Mesendoderm (in vitro differentiated cells): ENCODE measurements at places on chromosomes 7 and 10.

DNA sequence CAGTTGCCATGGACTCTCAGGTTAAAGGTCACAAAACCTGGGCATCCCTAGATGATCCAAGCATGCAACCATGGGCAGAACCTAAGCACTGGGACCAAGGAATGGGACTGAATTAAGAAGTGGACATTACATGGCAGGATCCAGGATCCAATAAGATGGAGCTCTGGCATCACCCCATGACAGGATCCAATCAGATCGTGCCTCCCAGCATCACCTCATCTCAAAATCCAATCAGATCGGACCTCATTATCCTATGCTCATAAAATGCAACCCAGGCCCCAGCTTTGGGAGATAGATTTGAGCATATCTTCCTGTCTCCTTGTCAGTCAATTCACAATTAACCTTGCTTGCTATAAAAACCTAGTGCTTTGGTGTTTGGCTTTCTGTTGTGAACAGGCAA, 616.1 kb downstream of the PARD3 start:
- peak; percentile 53 for DNase-seq

DNA sequence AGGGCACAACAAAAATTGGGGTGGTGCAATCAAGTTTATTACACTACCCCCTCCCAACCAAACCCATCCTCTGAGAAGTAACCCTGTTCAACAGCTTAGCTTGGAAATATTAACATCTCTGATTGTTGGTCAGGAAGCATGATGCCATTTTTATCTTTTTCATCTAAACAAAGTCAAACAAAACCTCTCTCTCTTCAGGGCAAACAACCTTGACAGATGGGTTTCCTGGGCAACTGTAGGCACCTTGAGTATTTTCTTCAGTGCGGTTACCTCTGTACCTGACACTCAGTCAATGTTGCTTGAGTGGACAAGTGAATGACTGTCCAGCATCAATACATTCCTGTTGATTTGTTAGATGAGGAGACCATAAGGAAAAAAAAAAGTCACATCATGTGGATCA, 183.6 kb downstream of the NRP1 start:
- DNase-seq = no peak

DNA sequence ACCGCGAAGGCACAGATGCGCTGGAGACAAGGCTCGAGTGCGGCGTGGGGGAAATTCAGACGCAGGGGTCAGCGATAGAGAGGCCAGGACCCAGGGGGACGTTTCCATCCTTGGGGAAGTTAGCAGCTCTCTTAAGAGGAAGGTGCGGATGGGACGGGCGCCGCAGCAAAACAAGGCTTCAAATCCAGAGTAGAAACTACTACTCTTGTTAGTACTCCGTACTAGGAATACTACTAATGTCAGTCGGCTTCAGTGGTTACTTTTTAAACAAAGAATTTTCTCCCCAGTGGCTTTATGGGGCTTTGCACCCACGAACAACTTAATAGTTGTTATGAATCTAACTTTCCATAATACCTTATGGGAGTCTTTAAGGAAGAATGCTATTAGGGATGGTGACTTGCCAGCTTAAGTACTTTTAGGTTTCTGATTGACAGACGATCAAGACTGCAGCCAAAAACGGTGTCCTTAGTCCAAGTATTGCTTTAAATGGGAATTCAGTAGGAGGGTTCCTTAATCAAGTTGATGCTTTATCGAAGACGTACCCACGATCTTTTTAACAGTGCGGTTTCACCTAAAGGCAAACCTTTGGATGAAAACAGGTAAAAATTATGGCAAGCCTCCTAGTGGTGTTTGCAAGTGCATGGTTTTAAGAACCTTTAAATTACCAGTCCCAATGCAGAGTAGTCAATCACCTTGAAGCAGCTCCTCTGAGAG, 812 bp upstream of the IDE start:
- peak; percentile 44 for DNase-seq

DNA sequence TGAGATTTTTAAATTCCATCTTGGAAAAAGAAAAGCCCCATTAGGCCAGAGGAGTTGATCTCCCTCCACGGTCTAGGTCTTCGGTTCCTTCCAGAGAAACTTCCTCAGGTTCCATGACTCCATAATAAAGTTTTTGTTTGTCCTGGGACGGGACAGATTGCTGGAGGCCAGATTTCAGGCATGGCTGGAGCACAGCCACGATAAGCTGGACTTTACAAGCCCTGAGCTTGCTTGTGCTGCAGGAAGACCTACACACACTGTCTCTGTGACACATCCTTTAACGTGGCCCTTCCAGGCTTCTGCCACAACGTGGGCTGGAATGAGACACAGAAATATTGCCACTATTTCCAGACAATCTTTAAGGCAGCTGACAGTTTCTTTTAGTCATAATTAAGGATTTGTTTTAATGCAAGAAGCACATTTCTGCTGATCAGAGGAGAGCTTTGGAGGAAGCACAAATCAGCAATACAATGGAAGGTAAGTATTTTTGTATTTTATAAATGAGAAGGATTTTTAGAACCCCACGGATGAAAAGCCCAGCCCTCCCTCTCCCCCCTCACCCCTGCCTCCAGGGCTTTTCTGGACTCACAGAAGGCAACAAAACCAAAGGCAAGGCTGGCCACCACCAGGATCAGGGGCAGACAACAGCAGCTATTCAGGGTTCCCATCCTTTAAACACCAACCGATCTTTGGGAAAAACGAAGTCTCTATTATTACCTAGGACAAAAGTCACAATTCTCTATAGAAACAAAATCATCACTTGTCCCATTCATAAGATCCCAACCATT, 6.5 kb downstream of the CTBP2 start:
- no peak for DNase-seq

DNA sequence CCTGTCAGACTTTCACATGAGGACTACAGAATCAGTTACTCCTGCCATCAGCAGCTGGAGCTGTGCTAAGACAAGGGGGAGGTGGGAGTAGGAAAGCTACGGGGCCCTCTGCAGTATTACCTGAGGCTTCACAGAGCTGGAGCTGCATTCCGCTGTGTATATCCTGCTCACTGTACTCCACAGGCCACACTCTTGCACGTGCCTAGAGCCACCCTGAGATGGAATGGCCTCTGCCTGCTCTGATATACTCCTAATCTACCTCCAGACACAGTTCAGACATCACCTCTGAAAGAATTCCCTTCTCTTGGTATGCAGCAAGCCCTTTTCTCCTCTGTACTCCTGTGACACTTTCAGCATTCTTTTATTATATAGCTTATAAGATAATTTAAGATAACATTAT, 34.8 kb downstream of the TRDMT1 start:
- DNase-seq = no peak

- DNase-seq = no peak
These were observed 151.5 kb downstream of the JAZF1 start for GRCh38 chr7:28029051-28029450.

DNA sequence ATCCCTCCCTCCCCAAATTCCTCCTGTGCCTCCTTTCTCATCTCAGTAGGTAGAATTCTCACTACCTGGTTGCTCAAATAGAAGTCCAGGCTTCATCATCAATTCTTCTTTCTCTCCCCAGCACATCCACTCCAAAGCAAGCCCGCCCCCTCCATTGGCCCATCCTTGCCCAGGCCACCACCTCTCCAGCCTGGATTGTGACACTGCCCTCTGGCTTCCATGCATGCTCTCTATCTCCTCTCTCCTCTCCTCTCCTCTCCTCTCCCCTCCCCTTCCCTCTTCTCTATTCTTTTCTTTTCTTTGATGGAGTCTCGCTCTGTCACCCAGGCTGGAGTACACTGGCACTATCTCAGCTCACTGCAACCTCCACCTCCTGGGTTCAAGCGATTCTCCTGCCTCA, 144.9 kb downstream of the UBE2H start:
- peak; percentile 63 for DNase-seq

DNA sequence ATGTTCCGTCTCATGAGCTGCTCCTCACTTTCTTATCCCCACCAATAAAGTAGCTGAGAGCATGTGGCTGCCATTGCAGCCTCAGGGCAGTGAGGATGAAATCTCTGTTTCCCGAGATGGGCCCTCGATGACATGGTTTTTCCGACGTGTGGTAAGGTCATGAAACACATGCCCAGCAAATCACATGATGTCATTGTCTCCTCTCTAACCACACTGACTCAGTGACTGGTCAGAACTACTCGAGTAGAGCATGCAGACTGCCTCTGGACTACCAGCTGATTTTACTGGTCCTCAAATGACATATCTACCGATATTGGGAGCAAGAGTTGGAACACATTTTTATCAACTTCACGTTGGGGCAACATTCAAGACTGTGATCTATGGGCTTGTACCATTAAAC, 786.1 kb downstream of the CNTNAP2 start:
- DNase-seq = peak; percentile 2

- no peak for DNase-seq
These were observed at the start of gene TUBAL3 for GRCh38 chr10:5404208-5405041. TSS of gene TUBAL3 (minus strand) at chr10:5404828. CDS start at chr10:5404792, 36 bp downstream.

DNA sequence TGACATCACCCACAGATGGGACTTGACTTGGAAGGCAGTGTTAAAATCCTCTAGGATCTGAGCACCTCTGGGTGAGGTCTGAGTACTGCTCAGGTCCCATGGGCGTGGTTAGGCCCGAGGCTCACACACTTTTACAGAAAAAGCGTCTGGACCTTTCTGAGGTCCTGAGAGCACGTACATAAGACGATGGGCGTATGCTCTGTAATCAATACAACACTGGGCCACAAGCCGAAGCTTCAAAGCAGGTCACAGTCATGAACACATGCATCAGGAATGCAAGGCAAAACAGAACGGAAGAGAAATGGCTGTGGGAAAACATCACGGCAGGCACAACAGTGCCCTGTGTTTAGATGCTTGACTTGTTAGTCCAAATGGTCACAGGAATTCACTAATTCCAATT, 112.2 kb downstream of the LARP4B start:
- no peak for DNase-seq

DNA sequence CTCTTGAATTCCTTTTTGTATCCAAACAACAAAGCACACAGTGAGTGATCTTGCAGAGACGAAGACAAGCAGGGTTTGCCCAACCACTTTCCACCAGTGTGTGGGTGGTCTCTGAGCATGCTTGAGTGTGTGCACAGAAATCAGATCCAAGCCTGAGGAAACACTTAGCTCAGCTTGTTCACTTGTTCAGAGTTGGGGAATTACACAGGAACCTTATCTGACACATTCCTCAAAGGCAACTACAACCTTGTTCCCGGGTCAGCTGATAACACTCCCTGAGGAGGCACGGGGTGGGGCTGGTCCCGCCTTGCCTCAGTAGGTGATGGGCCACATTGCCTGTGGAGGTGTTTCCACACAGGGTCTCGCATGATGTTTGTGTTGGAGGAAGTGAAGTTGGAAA, 216.9 kb downstream of the DYNC1I1 start:
- peak; percentile 45 for DNase-seq

DNA sequence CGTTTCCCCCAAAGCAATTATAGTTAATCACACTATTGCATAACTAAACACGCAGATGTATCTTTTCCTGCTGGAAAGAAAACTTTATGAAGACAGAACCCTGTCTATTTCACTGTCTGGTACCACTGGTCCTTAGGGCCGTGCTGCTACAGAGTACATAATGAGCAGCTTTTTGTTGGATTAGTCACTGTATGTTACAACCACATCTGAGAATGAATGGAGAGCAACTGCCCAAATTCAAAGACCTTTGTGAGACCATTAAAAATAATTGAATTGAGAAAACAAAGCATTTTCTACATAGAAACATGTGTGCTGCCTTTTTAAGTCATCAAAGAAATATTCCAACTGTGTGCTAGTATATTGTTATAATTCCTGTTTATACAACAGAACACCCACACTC, 111.3 kb upstream of the SORCS1 start:
- DNase-seq = no peak

GRCh38 chr7:2045559-2046405, 187.0 kb downstream of the MAD1L1 start:
- DNase-seq = no peak

DNA sequence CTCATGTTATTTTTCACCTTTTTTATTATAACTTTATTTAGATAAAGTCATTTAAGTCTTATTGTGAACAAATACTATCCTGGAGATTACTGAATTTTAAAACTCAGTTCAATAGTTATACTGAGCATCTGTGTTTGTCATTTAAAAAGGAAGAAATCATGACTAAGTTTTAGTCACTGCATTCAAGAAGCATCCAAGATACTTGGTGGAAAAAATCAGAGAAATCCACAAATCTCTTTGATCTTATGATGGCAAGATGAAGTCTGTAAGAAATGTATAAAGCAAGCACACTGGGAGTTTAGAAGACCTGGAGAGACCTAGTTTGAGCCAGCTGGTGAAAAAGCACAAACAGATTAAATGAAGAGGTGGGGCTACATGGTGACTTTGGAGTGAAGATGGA, 529.8 kb upstream of the IGFBP3 start:
- DNase-seq = no peak

DNA sequence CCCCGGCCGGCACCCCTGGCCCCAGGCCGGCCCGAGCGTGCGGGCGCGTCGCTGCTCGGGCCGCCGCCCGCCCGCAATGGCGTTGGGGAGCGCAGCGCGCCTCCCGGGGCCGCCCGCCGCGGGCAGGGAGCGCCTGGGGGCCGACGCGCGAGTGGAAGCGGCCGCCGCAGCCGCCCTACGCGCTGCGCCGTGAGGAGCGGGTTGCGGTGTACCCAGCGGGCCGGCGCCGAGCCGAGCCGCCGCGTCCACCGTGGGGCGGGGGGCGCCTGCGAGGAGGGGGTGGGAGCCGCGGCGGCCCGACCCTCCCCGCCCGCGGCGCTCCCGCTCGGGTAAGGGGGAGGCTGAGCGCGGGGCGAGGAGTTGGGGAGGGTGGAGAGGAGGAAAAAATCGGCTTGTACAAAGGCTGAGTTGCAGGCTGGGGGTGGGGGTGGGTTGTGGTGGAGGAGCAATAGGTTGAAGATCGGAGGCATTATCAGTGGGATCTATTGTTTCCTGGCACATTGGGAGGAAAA, 473 bp downstream of the PPP1R9A start:
- peak; percentile 67 for DNase-seq

GRCh38 chr7:99112097-99112496, 31.8 kb downstream of the SMURF1 start:
- DNase-seq = peak; percentile 56

GRCh38 chr10:96441322-96441885, 72.3 kb downstream of the TLL2 start:
- peak; percentile 36 for DNase-seq

DNA sequence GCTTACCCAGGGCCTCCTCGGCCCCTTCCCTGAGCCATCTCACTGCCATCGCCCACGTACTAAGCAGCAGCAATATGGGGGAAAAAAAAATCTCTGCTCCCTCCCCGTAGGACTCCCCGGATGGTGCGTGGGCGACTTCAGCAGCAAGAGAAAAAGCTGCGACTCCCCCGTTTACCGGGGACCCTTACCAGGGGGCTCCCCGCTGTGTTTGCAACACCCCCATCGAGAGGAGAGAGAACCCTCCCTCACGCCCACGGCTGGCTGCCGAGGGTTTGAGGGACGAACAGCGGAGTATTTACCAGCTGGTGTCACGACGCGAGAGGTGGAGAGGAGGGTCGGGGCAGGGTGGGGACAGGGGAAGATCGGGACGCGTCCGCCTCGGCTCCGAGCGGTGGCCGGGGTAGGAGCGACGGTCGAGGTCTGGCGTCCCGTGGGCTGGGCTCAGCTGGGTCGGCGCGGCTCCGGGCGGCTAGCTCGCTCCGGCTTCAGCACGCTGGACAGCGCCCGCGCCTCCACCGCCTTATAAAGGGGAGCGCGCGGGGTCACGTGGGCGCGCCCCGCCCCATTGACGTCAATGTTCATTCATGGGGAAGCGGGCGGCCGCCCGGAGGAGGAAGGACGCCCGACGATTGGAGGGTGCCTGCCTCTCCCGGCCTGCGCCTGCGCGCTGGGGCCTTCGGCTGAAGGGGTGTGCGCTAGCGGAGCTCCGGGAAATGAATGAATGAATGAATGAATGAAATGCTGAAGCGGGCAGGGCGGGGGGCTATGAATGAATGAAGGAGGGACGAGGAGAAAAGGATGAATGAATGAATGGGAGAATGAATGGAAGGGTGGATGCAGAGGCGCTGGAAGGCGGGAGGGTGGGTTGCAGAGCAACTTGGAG, at the start of gene VGF:
Gene VGF (minus strand): TSS at position 495 of the 883 bp plus-strand sequence. CDS start 726 bp downstream, outside the sequence.
- DNase-seq = peak; percentile 97
